Left lung (tissue), 14 donors: ENCODE measurements at places on chromosomes 11 and 22. TPM values are rescaled to one million over a fixed set of nuclear protein-coding genes. Genes with fewer than 3 reads are reported as not detected.

OR8G5 gene
- polyA plus RNA-seq, result not detected

GRCh38 chr22:37393746-37394145 is 33.5 kb downstream of the ELFN2 start:
- DNase-seq, result no peak

DNA sequence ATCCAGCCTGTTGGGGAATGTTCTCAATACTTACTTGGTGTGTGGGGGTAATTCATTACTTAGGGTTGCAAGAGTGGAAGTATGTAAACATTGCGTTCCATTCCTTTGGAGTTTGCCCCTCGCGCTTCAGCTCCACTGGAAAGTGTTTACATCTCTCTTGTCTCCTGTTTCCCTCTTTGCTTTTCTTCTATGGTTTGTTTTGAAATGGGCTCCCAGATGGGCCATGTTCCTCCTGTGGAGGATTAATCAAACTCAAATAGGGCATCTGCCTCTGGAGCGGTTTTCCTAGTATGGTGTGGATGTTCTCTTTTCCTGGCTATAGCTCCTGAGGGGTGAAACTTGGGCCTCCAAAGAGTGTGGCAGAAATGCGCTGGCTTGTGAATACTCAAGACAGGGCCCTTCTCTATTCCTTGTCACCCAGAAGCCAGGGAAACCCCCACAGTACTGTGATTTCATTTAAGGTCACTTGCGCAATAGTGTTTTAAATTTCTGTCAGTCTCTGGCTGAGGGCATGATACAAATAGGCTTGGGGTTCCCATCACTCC is 51.9 kb downstream of the CD44 start:
- no peak for DNase-seq

DNA sequence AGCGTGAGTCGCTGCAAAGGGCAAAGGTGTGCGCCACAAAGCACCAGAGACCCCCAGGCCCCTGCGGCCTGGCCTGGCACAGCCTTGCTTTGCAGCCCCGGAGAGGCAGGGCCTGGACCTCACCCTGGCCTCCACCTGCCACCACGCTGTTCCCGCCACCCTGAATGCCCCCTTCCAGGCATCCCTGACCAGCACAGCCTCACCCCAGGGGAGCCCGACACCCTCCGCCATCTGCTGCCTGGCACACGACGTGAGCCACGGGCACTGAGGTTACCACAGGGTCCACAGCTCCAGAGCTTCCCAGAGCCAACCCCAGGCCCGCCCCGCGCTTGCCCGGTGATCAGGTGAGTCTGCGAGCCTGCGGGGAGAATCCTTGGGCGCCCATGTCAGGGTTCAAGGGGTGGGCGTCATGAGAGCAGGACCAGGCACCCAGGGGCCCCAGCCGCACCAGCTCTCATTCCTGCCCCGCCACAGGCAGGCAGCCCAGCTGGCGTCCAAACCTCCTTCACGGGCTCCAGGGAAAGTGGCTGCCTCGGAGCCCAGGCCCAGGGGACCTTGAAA is 171.3 kb downstream of the BRD1 start:
- DNase-seq, result peak; percentile 72

GRCh38 chr11:3859373-3859881 is 4.0 kb downstream of the STIM1 start:
- no peak for DNase-seq

C11orf42 gene
- 1.9 TPM for polyA plus RNA-seq

- no peak for DNase-seq
These were observed 3.5 kb downstream of the APOL1 start for GRCh38 chr22:36256478-36256877.

- no peak for DNase-seq
These were observed 70.4 kb downstream of the TRMU start for GRCh38 chr22:46405901-46406300.

DNA sequence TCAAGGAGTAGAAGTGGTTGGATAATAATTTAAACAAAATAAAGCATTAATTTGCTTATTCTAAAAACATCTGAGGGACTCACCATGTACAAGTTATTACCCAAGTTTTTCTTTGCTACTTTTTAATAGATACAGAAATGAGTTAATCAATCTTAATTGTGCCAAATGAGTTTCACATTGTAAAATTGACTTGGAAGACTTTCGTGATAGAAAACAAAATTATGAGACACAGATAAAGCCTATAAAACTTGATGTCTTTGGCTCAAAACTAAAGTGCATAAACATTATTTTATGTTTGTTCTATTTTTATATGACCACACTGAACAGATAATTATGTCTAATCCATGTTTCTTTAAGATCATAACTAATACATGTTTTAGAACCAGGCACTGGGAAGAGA is 10.1 kb upstream of the CWF19L2 start:
- no peak for DNase-seq

CRYAB gene
- 34.7 TPM for polyA plus RNA-seq

DNA sequence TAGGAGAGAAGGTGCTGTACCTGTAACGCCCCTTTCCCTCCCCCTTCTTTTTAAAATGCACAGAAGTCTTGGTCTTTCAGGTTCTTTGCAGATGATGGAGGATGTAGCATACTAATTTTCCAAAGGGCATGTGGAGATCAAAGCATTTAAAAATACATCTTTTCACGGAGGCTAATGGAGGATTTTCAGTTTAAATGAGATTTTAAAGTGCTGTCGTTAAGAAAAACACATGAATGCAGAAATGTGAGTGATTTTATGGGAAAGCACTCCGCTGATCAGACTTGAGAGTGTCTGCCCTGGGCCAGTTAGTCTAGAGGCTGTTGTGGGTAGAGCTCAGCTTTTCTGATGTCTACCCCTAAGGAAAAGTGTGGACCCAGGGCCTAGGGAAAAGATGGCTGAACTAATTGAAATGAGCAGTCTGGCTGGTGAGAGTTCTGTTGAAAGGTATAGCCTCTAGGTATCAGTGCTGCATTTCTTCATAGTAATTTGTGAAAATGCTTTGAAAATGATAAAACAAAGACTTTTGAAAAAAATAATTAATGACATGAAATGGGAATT is 2.5 kb downstream of the AMOTL1 start:
- DNase-seq, result no peak
